ENCODE measurements at places on chromosomes 1 and 21. TPM values are rescaled to one million over a fixed set of nuclear protein-coding genes. Genes with fewer than 3 reads are reported as not detected.

DNA sequence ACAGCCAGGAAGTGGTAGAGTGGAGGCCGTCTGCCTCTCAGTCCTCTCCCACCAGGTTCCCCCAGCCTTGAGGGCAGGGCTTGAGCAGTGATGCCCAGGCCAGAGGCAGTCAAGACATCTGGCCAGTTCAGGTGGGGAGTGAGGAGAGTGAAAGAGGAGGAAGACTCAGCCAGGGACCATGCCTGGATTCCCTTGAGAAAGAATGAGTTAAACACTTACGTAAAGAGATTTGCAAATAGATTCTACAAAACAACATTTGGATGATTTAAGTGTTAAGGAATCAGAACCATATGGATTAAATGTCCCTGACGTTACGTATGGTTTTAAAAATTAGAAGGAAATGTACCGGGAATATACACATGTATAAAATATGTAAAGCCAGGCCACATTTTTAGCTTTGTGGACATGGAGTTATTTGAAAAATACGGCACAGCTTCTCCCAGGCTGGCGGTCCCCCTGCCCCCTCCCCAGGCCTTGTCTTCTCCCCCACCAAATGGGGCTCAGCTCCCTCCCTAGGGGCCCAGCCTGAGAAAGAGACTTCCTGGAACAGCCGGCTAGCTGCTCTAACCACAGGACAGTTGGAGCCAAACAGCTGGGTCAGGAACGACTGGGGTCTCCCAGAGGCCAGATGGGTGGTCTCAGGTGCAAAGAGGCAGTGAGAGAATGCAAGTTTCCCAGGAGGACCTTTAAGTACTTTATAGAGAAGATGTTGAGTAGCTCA is 188.3 kb upstream of the EDN2 start:
- no peak for DNase-seq

DNA sequence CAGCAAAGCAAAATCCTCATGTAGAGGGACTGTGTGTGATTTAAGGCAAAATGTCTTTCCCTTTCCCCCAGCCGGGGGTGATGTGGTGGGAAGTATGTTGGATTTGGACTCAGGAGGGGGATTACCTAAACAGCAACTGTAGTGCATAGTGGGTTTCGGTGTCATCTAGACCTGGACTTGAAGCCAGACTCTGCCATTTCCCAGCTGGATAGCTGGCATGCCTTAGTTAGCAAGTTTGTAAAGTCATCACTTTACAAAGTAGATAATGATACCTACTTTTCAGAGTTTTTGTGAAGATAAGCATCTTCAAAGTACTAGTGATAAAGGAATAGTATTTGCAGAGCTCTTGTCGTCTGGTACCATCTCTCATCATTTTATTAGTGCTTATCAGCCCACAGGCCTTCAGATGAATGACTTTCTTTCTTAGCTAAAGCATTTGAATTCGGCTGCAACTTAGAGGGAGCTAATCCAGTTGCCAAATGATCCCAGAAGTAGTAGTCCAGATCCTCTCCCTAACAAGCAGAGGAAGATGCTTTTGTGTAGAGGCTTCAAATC is 56.2 kb upstream of the ROR1 start:
- no peak for DNase-seq

DNA sequence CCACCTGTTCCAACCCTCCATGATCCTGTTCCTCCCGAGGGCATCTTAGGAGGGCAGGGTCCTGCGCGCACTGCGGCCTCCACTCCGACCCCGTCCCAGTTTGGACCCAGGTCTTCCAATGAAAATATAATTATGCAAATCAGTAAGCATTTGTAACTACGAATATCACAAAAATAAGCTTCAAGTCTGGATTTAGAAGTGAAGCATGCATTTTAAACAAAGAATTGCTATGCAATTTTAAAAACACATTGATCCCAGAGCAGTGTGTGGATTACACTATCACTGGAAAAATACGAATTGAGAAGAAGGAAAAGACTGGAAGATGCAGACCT is 673 bp downstream of the PRMT2 start:
- no peak for DNase-seq

DNA sequence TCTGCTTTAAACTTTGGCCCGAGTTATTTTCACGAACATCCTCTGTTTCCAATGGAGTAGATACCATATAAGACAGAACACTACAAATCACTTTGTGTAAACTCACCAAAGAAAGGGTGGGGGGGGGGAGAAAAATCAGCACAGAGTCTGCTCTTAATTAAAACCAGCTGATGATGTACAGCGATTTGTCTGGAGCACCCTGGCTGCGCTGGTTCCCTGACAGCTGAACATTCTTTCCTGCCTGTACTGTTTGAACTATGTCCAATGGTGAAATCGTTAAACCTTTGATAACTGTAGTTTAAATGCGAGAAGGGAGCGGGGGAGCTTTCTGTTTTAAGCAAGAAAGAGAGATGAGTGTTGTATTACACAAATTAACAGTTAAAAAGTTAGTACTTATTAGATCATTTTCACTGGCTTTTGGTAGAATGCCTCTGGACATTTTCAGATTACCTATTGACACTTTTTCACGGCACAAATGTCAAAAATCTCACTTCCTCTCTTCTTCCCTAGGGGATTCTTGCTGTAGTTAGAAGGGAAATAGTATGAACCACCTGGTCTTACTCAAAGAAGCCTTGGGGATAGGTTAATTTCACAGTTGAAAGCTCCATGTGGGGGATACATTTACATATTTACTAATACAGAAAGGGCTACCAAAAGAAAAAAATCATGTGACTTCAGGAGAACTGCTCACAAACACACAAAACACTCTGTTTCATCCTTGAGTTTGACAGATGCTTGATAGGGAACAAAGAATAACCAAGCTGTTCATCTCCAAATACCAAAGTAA is 140.2 kb upstream of the RUNX1 start:
- DNase-seq: no peak

GRCh38 chr1:94855307-94855700 is 35.1 kb downstream of the SLC44A3 start:
- DNase-seq: no peak

FCRL5 gene
- total RNA-seq: 0.09 TPM

G0S2 gene
- 25.9 TPM for total RNA-seq

GRCh38 chr1:33455539-33456501 is 16.6 kb upstream of the ZSCAN20 start:
- DNase-seq: peak; percentile 38

DNA sequence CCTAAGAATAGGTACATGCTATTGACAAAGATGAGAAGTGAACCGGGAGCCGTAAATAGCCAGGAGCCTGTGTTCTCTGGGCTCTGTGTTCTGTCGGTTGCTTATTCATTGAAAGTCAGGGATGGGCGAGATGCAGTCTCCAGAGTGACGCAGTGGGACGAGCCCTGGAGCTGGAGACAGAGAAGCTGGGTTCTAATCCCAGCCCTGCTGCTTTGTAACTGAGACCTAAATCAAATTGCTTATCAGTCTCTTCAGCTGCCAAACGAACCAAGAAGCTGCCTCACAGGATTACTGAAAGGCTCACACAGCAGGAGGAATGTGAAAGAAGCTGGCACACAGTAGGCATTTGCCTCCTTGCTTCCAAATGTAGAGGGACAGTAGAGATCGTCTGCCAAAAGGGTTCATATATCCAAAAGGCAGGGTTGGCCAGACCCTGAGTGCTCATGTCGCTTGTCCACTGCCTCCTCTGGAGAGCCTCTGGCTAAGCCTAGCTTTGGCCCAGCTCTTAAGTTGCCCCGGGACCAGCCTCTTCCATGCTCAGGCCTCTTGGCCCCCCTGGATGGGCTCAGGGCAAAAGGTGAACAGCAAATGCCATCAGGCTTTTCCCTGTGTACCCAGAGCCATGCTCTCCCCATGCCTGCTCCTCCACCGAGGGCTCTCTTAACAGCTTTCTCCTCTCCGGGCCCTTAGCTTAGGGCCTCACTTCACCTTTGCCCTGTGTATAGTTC is 134.2 kb upstream of the IPO9 start:
- no peak for DNase-seq

- DNase-seq: no peak
These were observed 5.8 kb upstream of the FNBP1L start for GRCh38 chr1:93442008-93442666.

- DNase-seq: no peak
These were observed 141.8 kb downstream of the ZZZ3 start for GRCh38 chr1:77540501-77541161.

DNA sequence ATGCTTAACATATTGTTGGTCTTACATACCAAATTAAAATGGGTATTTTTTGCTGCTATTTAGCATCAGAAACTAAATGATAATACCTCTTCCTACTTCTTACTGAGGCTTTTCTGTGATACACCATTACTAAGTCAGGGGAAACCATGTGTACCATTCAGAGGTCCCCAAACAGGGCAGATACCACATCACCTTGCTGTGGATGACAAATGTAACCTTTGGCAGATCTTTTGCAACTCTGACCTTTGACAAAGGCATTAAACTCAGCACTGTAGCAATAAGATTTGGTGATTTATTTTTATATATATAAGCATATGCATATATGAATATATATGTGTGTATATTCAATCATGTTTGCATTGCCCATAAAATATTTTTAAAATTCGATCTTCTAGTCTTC is 2.9 kb downstream of the FAM177B start:
- no peak for DNase-seq

PDE9A gene
- total RNA-seq: 19.3 TPM

DNA sequence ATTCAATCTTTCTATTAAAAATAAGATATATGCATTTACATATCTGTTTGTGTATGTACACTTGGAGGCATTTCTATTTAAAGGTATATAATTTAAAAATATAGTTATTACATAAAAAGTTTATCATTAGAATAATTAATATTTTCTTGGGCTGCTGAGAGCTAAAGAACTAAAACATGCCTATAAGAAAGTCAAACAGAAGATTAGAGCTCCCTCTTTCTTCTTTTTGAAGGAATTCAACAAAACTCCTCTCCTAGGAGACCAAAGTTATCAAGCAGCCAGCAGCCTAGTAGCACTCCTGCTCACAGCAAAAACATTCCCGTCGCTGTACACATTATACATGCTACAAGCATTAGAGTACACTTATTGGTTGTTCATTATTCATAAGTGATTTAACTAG is 216.4 kb downstream of the VAV3 start:
- no peak for DNase-seq

GRCh38 chr1:81155131-81155530 is 645.6 kb upstream of the ADGRL2 start:
- DNase-seq: no peak

DNA sequence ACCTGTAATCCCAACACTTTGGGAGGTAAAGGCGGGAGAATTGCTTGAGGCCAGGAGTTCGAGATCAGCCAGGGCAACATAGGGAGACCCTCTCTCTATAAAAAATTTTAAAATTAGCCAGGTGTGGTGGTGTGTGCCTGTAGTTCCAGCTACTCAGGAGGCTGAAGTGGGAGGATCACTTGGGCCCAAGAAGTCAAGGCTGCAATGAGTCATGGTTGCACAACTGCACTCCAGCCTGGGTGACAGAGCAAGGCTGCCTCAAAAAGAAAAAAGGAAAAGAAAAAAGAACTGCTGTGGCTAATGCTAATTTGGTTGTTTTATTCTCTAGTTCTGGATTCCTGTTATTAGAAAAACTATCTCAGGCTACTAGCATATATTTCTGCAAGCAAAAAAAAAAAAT is 29.8 kb downstream of the DBT start:
- DNase-seq: no peak

Data from activated T-cell treated with anti-CD3 and anti-CD28 coated beads, Interleukin-2, amount 50 U/mL, for 72 hours (primary cell).